PC-3 (cell line): ENCODE measurements at places on chromosomes 16 and 17. TPM values are rescaled to one million over a fixed set of nuclear protein-coding genes. Genes with fewer than 3 reads are reported as not detected.
A peak's percentile ranks its signal among the peaks of the same experiment; 100 is the strongest.

Gene SDK2
- 0.07 TPM in 1 of 2 replicates, not detected in the other for total RNA-seq

Gene HS3ST6
- total RNA-seq = not detected in 2 replicates

Gene OR3A3
- total RNA-seq = not detected in 2 replicates

GRCh38 chr17:38435795-38436194 is 7.5 kb downstream of the ARHGAP23 start:
- no peak for DNase-seq

- peak; percentile 66 for DNase-seq
Measured at GRCh38 chr16:74485916-74486315, 64.6 kb upstream of the CLEC18B start.

- DNase-seq = peak; percentile 92
Measured at GRCh38 chr17:67994817-67995569, 1.3 kb downstream of the C17orf58 start.

DNA sequence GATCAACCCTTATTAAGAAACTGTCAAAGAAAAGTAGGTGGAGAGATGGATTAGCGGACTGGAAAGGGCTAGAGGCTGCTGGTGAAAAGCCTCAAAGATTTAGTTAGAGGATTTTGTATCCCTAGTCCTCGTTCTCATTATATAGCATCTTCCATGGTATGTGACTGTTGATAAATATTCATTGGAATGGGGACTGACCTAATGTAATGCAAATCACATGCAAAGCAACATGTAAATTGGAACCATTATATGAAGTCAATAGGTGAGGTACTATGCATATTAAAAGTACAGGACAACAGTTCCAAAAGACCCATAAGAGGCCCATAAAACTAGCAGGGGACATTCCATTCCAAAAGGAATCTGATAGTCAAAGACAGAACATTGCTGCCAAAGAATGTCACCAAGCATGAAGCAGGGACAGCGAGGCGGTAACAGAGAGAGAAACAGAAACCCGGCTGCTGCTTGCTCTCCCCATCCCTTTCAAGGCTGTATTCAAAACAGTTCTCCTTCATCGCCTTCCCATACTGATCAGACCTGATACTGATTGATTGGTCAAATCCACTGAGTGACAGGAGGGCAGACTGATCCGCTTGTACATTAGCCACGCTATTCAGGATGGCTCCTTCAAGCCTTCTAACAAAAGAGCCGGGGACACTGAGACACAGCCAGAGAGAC is 44.5 kb downstream of the SOX9 start:
- no peak for DNase-seq

GRCh38 chr17:49230636-49231562 is at the start of gene PHOSPHO1:
TSS of gene PHOSPHO1 (minus strand) at chr17:49230787. CDS start at chr17:49226691, 4,096 bp downstream.
- peak; percentile 87 for DNase-seq

DNA sequence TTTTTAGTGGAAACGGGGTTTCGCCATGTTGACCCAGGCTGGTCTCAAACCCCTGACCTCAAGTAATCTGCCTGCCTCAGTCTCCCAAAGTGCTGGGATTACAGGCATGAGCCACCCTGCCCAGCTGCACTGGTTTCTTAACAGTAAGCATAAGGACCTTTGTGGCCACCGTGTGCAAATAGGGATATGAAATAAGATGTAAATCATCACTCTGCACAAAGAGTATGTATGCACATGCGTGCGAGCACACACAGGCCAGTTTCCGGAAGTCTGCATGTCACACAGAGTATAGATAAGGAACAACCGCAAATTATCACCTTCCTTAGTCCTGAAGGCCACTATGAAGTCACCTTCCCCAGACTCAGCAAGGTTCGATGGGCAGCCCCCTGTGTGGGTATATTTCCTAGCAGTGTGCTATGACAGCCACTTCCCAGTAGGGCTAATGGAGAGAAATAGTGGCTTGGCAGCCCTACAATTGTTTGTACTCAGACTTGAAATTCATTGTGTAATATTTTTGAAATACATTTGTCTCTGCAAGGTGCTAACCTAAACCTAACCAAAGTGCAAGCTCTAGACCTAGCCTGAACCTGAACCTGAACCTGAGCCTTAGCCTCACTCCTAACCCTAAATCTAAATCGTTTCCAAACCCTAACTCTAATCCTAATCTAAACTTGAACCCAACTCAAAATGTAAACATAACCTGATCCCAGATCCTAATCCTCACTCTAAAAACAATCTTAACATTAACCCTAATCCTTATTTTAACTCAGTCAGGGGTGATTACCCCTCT is 48.4 kb upstream of the SKAP1 start:
- no peak for DNase-seq

- DNase-seq = no peak
Measured at GRCh38 chr16:60818465-60818864, 1217.8 kb downstream of the CDH8 start.

- DNase-seq = no peak
Measured at GRCh38 chr16:4087099-4087885, 28.9 kb downstream of the ADCY9 start.
